Foreskin keratinocyte (primary cell): ENCODE measurements at places on chromosomes 3 and 15. TPM values are rescaled to one million over a fixed set of nuclear protein-coding genes. Genes with fewer than 3 reads are reported as not detected.
A peak's percentile ranks its signal among the peaks of the same experiment; 100 is the strongest.

The UBP1 gene
- polyA plus RNA-seq = 26.4 and 33.3 TPM in 2 replicates

The DUOXA2 gene
- not detected in 2 replicates for polyA plus RNA-seq

The CD96 gene
- polyA plus RNA-seq = 0.07 and 0.17 TPM in 2 replicates

The LRTM1 gene
- not detected in 2 replicates for polyA plus RNA-seq

The UBA5 gene
- 16.8 and 22.2 TPM in 2 replicates for polyA plus RNA-seq

The LCTL gene
- 0.07 and 0.12 TPM in 2 replicates for polyA plus RNA-seq

The CSTA gene
- 474 and 545 TPM in 2 replicates for polyA plus RNA-seq

The ZNF717 gene
- polyA plus RNA-seq = 4.6 and 5.4 TPM in 2 replicates

The CACNA1D gene
- polyA plus RNA-seq = not detected in 2 replicates

The AGBL1 gene
- not detected in 2 replicates for polyA plus RNA-seq

The KNG1 gene
- not detected in 2 replicates for polyA plus RNA-seq

The SLC9A9 gene
- 1.3 and 1.4 TPM in 2 replicates for polyA plus RNA-seq

The CTXND1 gene
- not detected in 2 replicates for polyA plus RNA-seq

The SCAANT1 gene
- 0.79 TPM in 1 of 2 replicates, not detected in the other for polyA plus RNA-seq

The GADL1 gene
- polyA plus RNA-seq = not detected in 2 replicates

The BTLA gene
- polyA plus RNA-seq = not detected in 2 replicates

The PTPN9 gene
- 15.6 and 18.1 TPM in 2 replicates for polyA plus RNA-seq

GRCh38 chr3:63046152-63046551 is 170.9 kb upstream of the CADPS start:
- no peak for DNase-seq

DNA sequence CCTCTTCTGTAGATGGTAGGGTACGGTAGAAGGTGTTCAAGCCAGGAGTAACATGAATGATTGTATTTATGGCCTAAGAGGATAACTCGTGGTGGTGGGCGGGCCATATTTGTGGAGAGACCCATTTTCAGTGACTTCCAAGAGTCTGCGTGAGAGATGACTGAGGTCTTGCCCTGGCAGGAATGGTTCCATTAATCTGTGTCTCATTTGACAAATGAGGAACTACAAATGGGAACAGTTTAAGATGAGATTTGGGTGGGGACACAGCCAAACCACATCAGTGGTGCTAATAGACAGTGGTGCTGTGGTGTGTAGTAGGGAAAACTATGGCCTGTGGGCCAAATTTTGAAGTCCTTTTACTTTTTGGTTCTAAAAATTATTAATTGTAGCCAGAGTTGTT is 47.1 kb downstream of the FLNB start:
- no peak for DNase-seq

- no peak for DNase-seq
These were observed 18.8 kb downstream of the EIF5A2 start for GRCh38 chr3:170889630-170890029.

GRCh38 chr3:195395208-195395816 is 47.5 kb downstream of the ACAP2 start:
- no peak for DNase-seq

- DNase-seq = peak; percentile 53
These were observed 85.3 kb upstream of the SLC6A6 start for GRCh38 chr3:14317057-14317553.

DNA sequence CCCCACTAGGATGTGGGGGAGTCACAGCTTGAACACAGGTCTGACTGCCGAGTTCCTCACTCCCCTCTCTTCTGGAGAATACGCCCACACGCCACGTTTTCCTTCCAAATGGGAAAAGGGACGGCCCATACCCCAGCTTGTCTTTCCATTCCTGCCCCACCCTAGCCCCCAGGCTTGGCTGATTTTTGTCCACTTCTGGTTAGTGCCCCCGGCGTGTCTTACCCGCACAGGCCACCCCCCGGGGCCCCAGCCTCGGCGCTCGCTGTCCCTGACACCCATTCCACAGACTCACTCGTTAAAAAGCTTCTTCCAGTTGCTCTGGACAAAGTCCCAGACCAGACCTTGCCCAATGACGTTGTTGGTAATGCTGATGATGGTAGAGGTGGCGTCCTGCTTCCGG is 14.5 kb downstream of the MESP2 start:
- no peak for DNase-seq

DNA sequence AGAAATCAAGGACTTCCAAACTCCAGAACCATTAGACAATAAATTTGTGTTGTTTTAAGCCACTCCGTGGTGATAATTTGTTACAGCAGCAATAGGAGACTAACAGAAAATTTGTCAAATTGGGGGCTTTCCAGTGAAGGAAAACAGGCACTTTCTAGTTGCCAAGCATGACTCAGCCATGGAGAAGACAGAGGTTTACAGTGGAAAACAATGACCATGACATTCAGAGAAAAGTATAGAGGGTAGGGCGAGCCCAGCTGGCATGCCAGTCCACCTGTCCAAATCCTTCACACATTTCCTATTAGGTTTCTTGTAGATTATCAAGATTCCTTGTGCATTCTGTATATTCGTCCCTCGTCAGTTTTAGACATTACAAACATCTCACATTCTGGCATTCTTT is 24.9 kb downstream of the SLCO2A1 start:
- DNase-seq = no peak

GRCh38 chr3:44482721-44483120 is 5.3 kb upstream of the ZNF445 start:
- DNase-seq = peak; percentile 60

GRCh38 chr3:112000367-112000771 is 1.6 kb downstream of the TAGLN3 start:
- DNase-seq = no peak

GRCh38 chr15:66131200-66131599 is 122.3 kb downstream of the MEGF11 start:
- DNase-seq = no peak

- DNase-seq = no peak
These were observed 3.8 kb upstream of the LCTL start for GRCh38 chr15:66569461-66570137.

DNA sequence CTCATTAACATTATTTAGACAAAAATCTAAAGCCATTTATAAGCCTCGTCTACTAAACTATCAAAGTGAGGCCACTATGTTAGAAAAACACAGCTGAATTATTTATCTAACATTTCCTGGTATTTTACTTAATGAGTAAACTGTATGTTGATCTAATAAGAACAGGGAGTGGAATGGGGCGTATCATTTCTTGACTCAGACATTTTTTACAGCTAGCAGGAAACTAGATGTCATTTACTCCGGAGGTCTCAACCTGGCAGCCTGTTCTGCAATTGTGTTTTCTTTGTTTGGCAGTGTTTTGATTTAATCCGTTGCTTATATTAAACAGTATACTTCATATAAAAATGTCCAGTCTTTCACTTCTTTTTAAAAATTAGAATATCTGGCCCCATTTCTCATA is 79.1 kb upstream of the ABI3BP start:
- peak; percentile 16 for DNase-seq

GRCh38 chr3:11803977-11804892 is 42.5 kb downstream of the TAMM41 start:
- DNase-seq = peak; percentile 45

- no peak for DNase-seq
These were observed 525.1 kb upstream of the GOLIM4 start for GRCh38 chr3:168620854-168621253.

- DNase-seq = no peak
These were observed 368.7 kb downstream of the IL5RA start for GRCh38 chr3:2741516-2741915.

DNA sequence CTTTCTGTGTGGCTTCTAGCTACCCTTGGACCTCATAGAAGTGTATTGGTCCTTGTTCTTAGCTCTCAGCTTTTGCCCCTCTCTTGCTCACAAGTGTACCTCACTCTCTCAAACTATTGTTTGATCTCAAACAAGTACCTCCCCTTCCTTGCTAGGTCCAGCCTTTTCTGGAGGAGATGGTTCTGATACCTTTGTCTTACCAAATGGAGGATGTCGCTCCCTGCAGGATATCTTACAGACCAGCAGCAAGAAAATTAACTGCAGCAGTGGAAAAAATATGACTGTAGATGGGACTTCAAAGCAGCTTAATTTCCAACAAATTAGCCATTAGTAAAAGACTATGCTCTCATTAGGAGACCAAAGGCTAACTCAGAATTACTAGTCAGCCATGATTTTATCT is 388.1 kb upstream of the ROBO2 start:
- DNase-seq = no peak

GRCh38 chr3:108311797-108312196 is 15.4 kb downstream of the HHLA2 start:
- DNase-seq = no peak

DNA sequence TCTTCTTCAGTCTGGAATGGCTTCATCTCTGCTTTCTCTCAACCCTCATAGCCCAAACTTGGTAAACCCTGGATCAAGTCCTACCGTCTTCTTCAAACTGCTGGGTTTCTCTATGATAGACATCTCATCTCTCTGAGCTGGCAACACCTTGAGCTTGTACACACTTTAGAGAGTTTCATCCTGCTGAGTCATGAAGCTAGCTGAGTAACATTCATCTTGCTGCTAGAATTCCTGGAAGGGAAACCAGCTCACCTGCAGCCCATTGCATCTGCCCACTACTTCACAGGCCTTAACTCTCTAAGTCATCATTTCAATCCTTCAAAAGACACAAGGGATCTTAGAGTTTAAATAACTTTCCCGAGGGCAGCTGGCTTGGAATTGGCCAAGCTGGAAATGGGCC is 175.5 kb upstream of the RORA start:
- DNase-seq = no peak

- DNase-seq = no peak
These were observed 301 bp downstream of the PCBP4 start for GRCh38 chr3:51966922-51967383.

DNA sequence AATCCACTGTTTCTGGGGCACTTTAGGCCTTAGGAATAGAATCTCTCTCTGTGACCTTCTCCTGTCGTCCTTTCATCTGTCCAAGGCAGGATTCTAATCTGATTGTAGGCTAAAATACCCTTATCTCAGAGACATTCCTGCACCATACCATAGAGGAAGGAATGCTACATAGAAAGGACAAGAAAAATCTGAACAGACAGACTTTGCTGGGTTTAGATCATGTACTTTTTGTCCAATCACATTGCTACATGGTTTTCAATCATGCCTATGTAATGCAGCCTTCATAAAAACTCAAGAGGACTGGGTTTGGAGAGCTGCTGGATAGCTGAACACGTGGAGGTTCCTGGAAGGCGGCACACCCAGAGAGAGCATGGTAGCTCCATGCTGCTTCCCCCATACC is 378.5 kb upstream of the SEMA6D start:
- DNase-seq = no peak

DNA sequence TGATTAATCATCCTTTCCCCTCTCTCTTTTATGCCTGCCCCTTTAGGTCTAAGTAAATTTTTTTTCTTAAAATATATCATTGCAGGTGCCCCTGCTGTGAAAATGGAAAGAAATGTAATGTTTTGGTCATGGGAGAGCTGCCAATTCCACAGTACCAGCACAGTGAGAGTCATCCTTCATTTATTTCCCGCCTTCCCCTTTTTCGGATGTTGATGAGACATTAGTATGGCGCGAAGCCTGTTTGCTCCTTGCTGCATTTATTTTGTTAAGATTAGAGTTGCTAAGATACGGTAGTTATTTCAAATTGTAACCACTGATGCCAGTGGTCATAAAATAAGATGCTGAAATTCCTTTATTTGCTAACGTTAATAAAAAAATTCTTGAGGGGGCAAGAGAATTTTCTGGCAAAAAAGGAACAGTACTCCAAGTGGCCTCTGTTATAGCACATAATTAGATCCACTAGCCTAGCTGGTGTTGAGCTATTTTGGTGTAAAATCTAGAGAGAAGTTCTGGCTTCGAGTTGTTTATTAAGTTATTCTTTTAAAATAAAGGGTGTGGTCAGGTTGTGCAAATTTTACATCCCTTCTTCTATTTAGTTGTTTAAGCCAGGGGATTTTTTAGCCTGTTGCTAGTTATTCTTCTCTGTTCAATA is 62.8 kb downstream of the MDFIC2 start:
- DNase-seq = no peak

- no peak for DNase-seq
These were observed 1.8 kb upstream of the ZNF385D start for GRCh38 chr3:21752749-21753347.

DNA sequence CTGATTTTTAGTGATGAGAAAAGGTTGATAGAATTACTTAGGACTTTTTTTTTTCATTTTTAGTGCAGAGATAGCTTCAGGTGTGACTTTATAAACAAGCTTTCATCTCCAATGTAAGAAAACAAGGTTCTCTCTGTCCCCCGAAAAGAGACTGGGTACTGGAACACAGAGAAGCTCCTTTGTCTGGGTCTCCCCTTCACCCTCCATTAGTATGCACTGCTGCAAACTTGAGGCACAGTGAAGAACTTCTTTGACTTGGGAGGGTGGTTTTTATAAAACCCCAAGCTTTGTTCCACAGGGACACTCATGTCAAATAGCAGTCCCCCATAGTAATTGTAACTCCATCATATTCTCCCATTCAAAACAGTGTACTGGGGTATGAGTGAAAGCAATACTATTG is 93.5 kb upstream of the SOX2 start:
- DNase-seq = no peak

GRCh38 chr3:30581067-30581585 is 25.3 kb upstream of the TGFBR2 start:
- no peak for DNase-seq

DNA sequence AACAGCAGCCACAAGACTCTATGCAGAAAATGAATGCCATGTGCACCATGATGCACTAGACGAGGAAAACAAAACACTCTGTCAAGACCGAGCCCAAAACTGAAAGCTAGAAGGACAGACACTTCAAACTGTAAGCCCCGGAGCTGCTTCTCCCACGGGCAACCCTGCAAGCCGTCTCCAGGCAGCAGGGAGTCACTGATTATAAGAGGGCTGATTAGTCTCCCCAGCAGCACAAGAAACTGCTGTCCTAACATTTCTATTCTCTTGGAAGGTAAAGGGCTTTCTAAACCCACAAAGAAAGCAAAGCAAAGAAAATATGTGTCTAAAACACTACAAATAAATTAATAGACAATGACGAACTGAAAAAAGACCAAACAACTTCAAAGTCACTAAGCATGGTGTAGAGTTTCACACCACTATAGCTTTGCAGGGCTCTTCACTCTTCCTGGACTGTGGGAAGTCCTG is 15.5 kb downstream of the TBC1D2B start:
- no peak for DNase-seq

GRCh38 chr3:56064684-56065083 is 403.6 kb downstream of the ERC2 start:
- DNase-seq = peak; percentile 16

- DNase-seq = no peak
These were observed 6.3 kb downstream of the AEN start for GRCh38 chr15:88627463-88627862.

- DNase-seq = no peak
These were observed 9.1 kb upstream of the FOXB1 start for GRCh38 chr15:59994888-59995557.

GRCh38 chr3:26452363-26452762 is 170.2 kb upstream of the LRRC3B start:
- DNase-seq = no peak

DNA sequence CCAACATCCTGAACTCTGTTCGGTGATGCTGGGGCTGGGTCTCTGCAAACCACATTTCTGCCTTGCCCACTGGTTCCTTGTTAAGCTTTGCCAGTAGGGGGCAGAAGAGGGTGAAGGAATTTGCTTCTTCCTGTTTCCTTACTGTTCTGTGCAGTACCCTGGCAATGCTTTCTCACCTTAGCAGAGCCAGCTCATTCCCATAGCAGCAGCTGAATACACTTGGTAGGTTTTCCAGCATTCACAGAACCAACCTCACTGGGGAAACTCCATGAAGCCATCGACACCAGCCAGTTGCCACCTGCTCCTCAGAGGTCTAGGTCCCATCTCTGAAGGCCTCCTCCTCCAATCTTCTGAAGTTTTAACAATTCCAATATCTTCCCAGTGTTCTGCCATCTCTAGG is 308.4 kb downstream of the PDCD6IP start:
- no peak for DNase-seq

- no peak for DNase-seq
These were observed 61.2 kb downstream of the VPS8 start for GRCh38 chr3:184873141-184873540.
